NCI-H2227 treated with DMSO at 0.1 percent for 48 hours (cell line): ENCODE measurements at places on chromosomes 7 and 10.

DNA sequence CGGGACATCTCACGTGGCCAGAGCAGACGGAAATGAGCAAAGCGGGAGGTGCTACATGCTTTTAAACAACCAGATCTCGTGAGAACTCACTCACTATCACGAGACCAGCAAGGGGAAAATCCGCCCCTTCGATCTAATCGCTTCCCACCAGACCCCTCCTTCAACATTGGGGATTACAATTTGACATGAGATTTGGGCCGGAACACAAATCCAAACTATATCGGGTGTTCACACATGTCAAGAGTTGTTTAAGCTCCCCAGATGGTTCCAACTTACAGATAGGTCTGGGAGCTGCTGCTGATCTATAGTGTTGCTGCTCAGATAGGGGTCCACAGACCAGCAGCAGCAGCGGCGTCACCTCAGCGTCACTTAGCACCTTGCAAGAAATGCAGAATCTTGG, 194.9 kb downstream of the GPAM start:
- DNase-seq = no peak

DNA sequence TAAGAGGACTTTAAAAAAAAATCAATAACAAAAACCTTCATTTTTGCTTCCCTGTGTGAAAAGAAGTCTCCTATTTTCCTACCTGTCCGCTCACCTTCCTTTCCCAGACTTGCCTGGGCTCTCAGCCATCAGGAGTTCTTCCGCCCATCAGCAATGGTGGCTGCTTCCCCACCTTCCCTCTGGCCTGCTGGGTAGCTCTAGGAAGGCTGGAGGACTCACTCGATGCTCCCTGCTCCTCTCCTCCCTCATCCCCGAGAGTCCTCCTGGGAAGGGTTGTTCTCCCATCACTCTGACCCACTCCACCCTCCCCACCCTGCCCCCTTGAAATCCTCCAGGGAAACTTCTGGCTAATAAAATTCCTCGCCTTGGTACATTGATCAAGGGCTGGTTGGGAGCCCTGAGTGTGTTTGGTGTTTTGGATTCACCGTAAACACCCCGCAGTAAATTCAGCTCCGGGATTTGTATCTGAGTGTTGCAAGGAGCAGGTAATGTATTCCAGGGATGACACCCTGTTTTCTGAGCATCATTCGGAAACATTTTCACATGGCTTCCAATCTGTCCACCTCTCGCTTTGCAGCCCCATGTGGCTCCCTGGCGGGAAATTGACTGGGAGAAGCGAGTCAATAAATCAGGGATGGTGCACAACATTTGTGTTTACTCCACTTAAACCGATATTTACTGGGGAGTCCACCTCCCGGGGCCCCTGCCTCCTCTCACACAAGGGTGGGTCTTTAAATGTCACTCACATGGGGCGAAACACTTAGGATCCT, 126.4 kb upstream of the SDK1 start:
- DNase-seq = peak; percentile 39

DNA sequence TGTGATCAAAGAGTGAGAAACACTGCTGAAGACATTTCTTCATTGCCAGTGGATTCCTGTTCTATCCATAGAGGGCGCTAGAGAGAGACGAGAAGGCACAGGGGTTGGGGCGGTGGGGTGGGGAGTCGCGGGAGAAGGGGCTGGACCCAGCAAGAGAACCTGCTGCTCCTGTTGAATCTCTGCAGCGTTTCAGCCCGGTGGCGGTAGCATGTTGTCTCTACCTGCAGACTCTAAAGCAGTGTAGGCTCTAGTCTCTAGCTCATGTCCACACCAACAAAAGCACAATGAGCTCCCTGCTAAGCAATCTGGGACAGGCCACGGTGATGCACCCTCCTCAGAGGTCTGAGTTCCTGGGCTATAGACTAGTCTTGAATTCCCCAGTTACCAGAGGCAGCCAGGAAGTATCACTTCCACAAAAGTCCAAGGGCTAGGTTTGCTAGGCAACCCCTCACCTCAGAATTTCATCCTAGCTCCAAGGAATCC, 167.7 kb downstream of the DGKB start:
- DNase-seq = no peak

DNA sequence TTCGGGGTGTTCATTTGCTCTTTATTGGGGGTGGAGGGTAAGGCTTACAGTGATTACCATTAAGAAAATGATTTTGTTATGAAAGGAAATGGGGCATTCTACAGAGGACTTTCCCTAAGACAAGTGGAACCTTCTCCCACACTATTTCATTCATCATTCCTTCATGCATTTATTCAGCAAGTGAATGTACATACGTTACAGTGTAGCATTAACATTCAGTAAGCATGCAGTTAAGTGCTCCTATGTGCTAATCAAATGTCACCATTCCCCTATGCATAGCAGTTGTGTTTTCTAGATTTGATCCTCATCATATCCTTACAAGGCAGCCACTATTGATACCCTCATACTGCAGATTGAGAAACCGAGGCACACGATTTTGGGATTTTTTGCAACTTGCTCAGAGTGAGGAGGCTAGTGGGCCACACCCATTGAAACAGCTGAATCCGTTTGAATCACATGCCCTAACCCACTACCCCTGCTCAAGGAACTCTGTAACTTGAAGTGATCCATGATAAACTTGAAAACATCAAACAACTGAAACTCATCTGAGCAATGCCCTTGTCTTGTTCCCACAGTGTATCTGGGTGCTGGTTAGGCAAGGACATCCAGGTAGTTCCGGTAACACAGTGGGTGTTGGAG, 16.7 kb downstream of the INSYN2A start:
- no peak for DNase-seq

DNA sequence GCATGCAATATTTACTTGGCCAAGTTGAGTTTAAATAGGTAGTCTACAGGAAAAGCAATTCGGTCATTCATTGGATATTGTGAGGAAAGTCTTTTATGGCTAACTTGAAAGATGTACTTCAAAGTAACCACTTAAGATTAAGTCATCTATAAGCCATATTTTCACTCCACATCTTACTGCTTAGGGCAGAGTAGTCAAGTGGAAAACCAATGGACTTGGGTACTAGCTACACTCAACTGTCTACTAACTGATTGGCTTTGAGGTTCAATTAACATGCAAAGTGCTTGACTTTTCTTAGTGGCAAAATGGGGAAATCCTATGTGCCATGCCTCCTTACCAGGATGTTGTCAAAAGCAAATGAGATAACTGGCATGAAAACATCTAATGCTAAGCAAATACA, 51.0 kb downstream of the CAV1 start:
- no peak for DNase-seq

- no peak for DNase-seq
Measured at GRCh38 chr10:11667756-11668155, 56.3 kb upstream of the USP6NL start.

DNA sequence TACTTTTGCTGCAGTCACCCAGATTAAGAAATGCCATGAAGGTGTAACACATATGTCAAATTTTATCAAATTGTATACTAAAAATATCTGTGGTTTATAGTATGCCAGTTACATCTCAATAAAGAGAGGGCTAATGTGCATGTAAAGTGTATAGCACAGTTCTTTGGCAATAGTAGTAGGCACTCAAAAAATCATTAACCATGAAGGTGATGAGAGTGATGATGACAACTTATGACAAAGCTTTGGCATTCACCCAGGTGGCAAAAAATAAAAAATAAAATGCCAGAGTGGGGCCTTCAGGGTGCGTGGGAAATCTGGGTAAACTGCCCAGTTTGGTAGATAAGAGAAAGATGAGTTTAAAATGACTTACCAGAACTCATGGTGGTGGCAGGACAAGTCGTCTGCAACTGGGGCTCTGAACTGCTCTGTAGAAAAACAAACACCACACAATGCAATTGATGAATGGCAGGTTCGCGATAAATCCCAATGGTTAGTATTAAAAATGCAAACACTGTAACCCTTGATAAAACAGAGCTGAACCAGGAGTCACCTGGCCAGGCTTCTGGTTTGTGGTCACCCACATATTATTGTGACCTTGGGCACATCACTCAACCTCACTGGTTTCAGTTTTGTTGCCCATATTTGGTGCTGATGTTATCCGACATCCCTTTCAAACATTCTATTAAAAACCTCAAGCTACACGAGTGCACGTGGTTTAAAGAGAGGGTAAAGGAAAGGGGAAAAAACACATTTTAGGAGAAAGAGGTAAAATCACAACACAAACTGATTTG, 120.2 kb downstream of the SORBS1 start:
- DNase-seq = no peak

DNA sequence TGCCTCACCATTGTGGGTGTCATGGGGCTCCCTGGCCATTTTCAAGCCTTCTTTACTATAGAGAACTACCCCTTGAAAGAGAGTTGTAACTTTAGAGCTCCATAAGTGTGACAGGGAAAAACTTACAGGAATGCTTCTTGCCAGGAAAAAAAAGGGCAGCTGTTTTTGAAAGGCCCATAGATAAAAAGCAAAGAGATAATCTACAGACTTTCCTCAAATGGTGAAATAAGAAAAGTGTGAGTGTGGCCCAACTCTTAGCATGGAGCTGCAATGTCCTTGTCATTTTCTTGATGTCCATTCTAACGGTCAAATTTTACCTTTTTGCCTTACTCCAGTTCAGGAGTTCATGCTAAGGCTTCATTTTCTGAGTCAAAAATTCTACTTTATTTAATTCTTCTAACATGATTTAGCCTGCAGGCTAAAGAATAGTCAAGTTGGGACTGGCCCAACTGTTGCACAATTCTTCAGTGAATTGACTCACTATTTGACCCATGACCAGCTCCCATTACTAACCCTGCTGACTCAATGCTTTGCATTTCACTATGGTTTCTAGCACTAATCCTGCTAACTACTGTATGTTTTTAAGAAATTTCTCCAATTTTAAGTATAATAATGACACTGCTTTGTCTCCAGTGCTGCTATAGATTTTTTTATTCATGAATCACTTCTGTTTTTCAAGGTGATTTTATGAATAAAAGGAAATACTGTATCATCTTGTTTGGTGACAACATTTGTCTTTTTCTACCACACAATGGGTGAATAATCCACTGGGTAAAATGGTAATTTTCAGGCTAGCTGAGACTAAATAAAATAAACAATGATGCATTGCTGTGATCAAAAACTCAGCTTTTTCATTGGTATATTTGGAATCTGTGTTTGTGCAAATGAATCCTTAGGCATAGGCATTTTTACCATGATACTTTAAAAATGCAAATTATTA, 41.4 kb upstream of the SGCE start:
- no peak for DNase-seq

GRCh38 chr10:104246976-104247375, 7.7 kb upstream of the GSTO1 start:
- no peak for DNase-seq

- DNase-seq = no peak
Measured at GRCh38 chr10:104447906-104448305, 94.3 kb downstream of the CFAP58 start.

- DNase-seq = no peak
Measured at GRCh38 chr7:132825932-132826835, 249.9 kb upstream of the PLXNA4 start.

DNA sequence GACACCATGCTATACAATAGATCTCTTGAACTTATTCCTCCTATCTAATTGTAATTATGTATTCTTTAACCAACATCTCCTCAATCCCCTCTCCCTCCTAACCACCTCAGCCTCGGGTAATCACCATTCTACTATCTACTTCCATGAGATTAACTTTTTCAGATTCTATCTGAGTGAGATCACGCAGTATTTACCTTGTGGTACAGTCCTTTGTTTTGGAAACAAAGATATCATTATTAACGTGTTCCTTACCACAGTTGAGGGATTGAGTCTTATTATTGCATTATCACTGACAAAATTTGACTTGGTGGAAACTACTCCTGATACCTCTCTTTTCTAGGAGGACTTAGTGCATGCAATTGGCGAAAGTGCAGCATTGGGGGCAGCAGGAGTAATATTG, 26.0 kb upstream of the HYAL4 start:
- DNase-seq = no peak

DNA sequence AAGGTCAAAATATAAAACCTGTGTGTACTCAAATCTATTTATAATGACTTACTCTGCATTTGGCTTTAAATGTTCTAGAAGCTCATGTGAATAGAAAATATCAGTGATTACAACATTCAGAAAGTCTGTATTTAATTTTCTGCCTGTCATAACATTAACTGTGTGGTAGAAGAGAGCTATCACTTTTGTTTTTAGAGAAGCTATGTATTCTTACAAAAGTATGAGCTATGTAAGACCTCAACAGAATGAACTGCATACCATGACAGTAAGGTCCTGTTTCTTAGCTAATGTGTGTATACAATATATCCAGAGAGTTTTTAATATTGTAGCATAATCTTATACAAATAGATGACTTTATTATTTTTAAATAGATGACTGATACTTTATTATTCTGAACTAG, 61.5 kb downstream of the PTN start:
- DNase-seq = no peak

GRCh38 chr10:105844676-105845570, 1203.8 kb downstream of the SORCS3 start:
- DNase-seq = no peak

DNA sequence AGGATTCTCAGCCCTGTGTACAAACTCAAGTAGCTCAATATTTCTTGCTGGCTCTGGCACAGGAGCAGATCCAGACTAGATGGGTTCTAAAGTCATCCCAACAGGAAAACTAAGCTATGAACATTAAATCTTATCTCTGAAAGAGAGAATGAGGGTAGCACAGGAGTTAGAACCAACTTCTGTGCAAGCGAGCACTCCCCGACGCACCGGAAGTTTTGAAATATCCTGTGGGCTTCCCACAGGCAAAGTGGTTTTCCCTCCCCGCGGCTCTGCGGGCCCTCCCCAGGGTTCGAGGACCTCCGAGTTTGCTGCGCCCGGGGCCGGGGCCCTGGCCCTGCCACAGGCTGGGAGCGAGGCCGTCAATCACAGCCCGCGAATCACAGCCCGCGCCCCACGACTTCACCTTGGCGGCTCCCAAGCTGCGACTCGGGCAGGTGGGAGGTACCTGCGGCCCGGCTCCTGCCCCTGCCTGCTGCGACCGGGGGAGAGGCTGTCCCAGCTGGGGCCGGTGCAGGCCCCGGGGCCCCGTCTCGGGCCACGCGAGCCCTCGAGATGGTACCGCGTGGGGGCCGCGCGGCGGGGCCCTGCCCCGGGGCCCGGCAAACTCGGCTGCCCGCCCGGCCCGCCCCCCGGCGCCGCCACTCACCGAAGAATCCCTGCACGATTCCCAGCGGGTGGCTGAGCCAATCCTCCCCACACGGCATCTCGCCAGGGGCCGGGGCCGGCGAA, 598 bp downstream of the MCMBP start:
- no peak for DNase-seq

DNA sequence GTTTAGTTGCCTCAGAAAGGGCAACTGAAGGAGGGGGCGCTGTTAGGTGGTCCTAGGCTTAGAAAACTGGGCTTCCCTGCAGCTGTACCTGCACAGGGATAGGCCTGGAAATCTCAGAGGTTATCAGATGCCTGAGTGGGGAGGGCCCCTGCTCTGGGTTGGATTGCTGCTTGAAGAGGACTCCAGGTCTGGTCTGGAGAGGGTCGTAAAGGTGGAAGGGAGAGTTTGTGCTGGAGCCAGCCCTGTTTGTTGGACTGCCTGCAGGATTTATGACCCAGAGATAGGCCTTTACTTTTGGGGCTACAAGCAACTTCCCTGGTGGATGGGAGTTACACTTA, 765.9 kb downstream of the GRID1 start:
- no peak for DNase-seq

GRCh38 chr7:1853986-1854865, 184.1 kb downstream of the ELFN1 start:
- peak; percentile 30 for DNase-seq
